Right lobe of liver (tissue), 6 donors: ENCODE measurements at places on chromosomes 5 and 9. TPM values are rescaled to one million over a fixed set of nuclear protein-coding genes. Genes with fewer than 3 reads are reported as not detected.

FAM151B gene
- total RNA-seq, result 0.81 TPM

UNC5A gene
- total RNA-seq, result not detected

TMC1 gene
- total RNA-seq, result 0.42 TPM

MARCHF6 gene
- 44.9 TPM for total RNA-seq

SLC2A6 gene
- total RNA-seq, result 0.88 TPM

AK8 gene
- not detected for total RNA-seq

NR2F1 gene
- 10.5 TPM for total RNA-seq

PLAC8L1 gene
- total RNA-seq, result not detected

DNA sequence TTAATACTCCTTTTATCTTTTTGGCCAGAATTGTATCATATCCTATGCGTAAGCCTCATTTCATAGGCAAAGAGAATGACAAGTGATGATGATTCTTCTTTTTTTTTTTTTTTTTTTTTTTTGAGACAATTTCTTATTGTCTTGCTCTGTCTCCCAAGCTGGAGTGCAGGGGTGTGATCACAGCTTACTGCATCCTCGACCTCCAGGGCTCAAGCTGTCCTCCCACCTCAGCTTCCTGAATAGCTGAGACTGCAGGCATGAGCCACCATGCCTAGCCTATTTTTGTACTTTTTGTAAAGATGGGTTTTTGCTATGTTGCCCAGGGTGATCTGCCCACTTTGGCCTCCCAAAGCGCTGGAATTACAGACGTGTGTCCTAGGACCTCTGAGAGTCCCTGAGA, 41.9 kb upstream of the C5orf24 start:
- H3K27ac ChIP-seq, result no peak overlapping the region
- H3K4me3 ChIP-seq, result no peak overlapping the region
- peaks cover 6% of the 10 kb centered on the region for H3K36me3 ChIP-seq
- no peaks in the 10 kb centered on the region for H3K27me3 ChIP-seq
- peaks cover 14% of the 10 kb centered on the region for H3K4me1 ChIP-seq

GRCh38 chr5:176169393-176170063, 68.7 kb upstream of the SIMC1 start:
- H3K27me3 ChIP-seq, result no peaks in the 10 kb centered on the region
- H3K4me3 ChIP-seq, result no peak overlapping the region
- no peaks in the 10 kb centered on the region for H3K4me1 ChIP-seq
- no peak overlapping the region for H3K27ac ChIP-seq
- H3K36me3 ChIP-seq, result no peaks in the 10 kb centered on the region

DNA sequence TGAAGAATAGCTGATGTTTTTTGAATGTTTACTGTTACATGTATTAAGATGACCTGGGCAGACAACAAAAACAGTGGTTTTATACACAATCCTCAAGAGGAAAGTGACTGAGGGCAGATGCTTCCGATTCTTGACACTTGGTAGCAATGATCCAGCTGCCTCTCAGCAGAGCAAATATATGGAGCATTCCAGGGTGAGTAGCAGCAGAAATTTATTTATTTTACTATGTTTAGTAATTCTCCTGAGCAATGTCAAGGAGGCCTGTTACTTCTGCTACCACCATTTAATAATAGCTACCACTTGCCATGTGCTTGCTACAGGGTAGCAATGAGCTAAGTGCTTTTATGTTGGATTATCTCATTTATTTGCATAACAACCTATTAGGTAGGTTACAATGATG, 69.1 kb upstream of the NR3C1 start:
- H3K36me3 ChIP-seq, result no peaks in the 10 kb centered on the region
- no peak for DNase-seq
- H3K4me1 ChIP-seq, result no peaks in the 10 kb centered on the region
- H3K27me3 ChIP-seq, result no peaks in the 10 kb centered on the region

GRCh38 chr9:100286257-100286656, 66.5 kb downstream of the TEX10 start:
- H3K36me3 ChIP-seq, result peaks cover 3% of the 10 kb centered on the region
- H3K27ac ChIP-seq, result no peak overlapping the region
- no peak overlapping the region for H3K4me3 ChIP-seq
- DNase-seq, result no peak
- no peaks in the 10 kb centered on the region for H3K4me1 ChIP-seq

GRCh38 chr9:120875195-120875565, 1.8 kb downstream of the PHF19 start:
- no peak for DNase-seq
- H3K4me1 ChIP-seq, result no peaks in the 10 kb centered on the region
- no peaks in the 10 kb centered on the region for H3K27me3 ChIP-seq
- no peak overlapping the region for H3K27ac ChIP-seq

DNA sequence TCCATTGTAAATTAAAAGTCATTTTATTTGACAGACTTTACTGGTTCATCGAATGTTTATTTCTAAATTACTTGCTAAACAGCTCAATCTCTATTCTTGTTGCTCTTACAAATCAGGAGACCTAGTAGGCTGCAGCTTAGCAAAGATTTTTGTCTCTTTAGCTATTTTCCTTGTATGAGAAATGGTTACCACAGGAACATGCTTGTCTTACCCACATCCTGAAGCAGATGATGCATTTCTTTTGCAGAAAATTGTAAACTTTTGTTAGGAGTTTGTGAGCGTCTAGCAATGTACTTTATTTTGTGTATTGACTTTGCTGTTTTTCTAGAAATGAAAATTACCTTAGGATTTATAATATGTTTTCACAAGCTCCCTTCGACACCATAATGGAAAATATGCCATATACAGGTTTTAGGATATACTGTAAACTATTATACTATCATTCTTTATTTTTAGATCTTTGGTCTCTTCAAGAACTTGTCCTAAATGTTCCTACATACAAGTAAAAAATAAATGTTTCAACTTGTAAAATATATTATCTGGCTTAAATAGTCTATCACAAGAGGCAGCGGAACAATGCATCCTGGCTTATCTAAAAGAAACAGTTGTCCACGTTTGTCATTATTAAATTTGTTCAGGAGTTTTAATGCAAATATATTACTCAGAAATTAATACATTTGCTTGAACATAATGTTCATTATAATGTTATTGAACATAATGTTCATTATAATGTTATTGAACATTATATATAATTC, 54.1 kb downstream of the SPEF2 start:
- H3K36me3 ChIP-seq, result no peaks in the 10 kb centered on the region
- no peak overlapping the region for H3K4me3 ChIP-seq
- no peak for DNase-seq
- H3K4me1 ChIP-seq, result no peaks in the 10 kb centered on the region
- no peaks in the 10 kb centered on the region for H3K27me3 ChIP-seq

GRCh38 chr5:43358726-43359125, 45.5 kb upstream of the HMGCS1 start:
- no peaks in the 10 kb centered on the region for H3K27me3 ChIP-seq
- no peaks in the 10 kb centered on the region for H3K4me1 ChIP-seq
- no peaks in the 10 kb centered on the region for H3K36me3 ChIP-seq
- H3K27ac ChIP-seq, result peak overlapping the region; percentile 50

DNA sequence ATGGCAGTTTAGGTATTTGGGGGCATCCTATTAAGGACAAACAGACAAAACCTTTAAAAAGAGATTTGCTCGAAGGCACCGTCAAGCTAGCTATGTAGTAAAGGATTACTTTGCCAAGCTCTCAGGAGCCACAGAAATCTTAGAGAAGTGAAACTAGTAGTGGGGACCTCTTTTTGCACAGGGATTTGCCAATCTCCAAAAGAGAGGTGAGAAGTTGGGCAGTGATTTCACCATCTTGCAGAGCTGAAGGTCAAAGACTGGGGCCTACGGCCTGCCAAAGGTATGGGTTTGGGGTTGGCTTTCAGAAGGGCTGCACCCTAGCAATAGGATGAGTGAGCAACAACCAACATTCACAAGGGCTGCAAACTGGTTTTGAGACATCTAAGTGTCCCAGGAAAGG, 1.6 kb upstream of the FCN1 start:
- no peaks in the 10 kb centered on the region for H3K36me3 ChIP-seq
- no peak overlapping the region for H3K27ac ChIP-seq
- no peak overlapping the region for H3K4me3 ChIP-seq
- DNase-seq, result no peak
- no peaks in the 10 kb centered on the region for H3K27me3 ChIP-seq
- no peaks in the 10 kb centered on the region for H3K4me1 ChIP-seq

- H3K27me3 ChIP-seq, result no peaks in the 10 kb centered on the region
- H3K4me1 ChIP-seq, result no peaks in the 10 kb centered on the region
- H3K4me3 ChIP-seq, result no peak overlapping the region
- DNase-seq, result no peak
- no peak overlapping the region for H3K27ac ChIP-seq
These were observed 103.6 kb downstream of the MACIR start for GRCh38 chr5:103362211-103362610.

- no peaks in the 10 kb centered on the region for H3K4me1 ChIP-seq
- H3K36me3 ChIP-seq, result no peaks in the 10 kb centered on the region
- no peak overlapping the region for H3K27ac ChIP-seq
- no peak for DNase-seq
These were observed 8.1 kb upstream of the MAT2B start for GRCh38 chr5:163497315-163497714.

GRCh38 chr5:34490506-34491250, 165.4 kb upstream of the RAI14 start:
- H3K4me3 ChIP-seq, result no peak overlapping the region
- H3K27me3 ChIP-seq, result no peaks in the 10 kb centered on the region
- DNase-seq, result no peak
- H3K36me3 ChIP-seq, result no peaks in the 10 kb centered on the region

DNA sequence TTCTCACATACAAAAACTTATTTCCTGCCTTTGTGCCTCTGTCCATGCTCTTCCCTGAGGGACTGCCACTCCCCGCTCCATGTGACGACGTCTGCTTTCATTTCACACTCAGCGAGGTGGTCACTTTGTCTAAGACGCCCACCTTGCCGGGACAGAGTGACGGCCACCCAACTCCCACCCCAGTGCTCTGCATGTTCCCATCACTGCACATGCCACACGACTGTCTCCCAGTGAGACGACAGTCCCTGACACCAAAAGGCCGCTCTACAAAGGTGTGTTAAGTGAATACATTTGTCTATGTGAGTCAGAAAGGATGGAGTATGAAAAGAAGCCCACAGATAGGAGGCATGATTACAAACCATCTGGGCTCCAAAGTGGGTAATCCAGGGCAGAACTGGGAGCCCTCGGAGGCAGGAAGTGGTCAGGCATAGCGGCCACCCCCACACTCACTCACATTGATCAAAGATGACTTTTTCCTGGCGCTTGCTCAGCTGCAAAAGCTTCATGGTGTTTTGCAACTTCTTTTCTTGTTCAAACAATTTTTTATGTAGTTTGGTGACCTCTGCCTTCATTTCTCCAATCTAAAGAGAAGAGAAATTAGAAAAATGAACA, 185.8 kb downstream of the CDK5RAP2 start:
- H3K27ac ChIP-seq, result peak overlapping the region; percentile 97
- peaks cover 65% of the 10 kb centered on the region for H3K4me1 ChIP-seq
- H3K27me3 ChIP-seq, result no peaks in the 10 kb centered on the region
- no peak overlapping the region for H3K4me3 ChIP-seq
- peaks cover 6% of the 10 kb centered on the region for H3K36me3 ChIP-seq

GRCh38 chr9:124857533-124858162, 4.1 kb downstream of the RPL35 start:
- DNase-seq, result no peak
- no peaks in the 10 kb centered on the region for H3K27me3 ChIP-seq
- no peak overlapping the region for H3K27ac ChIP-seq
- H3K4me3 ChIP-seq, result no peak overlapping the region

DNA sequence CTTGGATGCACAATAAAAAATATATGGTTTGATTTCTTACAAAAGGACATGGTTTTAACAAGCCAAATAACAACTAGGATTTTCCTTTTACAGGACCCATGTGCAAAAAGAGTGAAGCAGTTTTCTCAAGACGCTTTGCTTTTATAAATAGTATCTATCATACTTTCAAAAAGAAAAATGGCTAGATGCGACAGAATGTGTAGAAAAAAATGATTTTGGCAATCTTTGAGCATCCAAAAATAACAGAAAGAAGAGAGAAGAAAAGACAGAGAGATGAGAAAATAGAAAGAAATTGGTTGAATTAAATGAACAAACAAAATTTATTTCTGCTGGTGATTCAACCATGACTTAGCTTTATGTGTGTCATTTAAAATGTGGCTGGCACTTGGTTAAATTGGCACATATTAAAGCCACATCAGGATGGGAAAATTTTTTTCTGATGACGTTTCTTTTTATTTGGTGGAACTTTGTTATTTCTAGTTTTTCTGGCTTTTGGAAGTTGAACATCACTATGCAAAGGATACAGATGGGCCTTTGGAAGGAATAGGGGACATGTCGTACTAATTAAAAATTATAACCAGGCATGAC, 35.6 kb upstream of the NREP start:
- H3K27ac ChIP-seq, result no peak overlapping the region
- no peak overlapping the region for H3K4me3 ChIP-seq
- H3K4me1 ChIP-seq, result no peaks in the 10 kb centered on the region
- no peak for DNase-seq

DNA sequence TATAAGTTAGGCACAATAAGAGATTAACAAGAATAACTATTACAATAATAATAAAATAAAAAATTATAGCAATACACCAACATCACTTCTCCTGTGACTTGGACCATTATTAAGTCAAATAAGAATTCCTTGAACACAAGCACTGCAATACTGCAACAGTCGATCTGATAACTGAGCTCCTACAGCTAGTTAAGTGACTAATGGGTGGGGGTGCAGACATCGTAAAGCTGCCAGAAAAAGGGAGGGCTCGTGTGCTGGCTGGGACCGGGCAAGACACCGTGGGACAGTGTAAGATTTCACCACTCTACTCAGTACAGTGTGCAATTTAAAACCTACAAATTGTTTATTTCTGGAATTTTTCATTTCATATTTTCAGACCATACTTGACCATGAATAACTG, 78.8 kb downstream of the SNX24 start:
- no peak for DNase-seq
- no peaks in the 10 kb centered on the region for H3K4me1 ChIP-seq
- H3K36me3 ChIP-seq, result no peaks in the 10 kb centered on the region
- H3K27ac ChIP-seq, result no peak overlapping the region
- no peak overlapping the region for H3K4me3 ChIP-seq

DNA sequence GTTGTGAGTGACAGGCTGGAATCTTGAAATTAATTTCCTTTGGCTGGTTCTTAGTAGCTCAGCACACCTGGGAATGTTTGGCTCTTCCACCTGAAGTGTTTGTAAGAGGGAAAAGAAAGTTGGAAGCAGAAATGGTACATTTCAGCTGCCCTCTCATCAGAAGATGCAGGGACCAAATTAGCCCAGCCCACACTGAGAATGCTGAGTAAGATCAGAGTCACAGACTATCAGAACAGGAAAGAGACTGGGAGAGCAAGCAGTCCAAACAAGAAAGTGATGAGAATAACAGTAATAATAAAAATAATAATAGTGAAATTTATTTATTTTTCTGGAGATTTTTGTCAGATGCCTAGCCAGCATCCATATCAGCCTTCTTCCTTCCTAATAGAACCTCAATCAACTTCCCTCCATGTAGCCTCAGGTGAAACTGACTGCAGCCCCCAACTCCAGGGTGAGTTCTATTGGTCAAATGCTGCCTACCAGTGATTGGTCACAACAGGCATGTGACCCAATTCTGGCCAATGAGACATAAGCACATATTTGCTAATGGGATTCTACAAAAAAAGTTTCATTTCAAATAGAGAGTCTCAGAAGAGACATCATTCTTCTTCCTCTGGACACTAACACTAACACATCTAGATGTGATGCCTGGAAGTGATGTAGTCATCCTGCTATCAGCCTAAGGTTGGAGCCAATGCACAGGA, 31.2 kb upstream of the ADRA1B start:
- no peaks in the 10 kb centered on the region for H3K4me1 ChIP-seq
- H3K27ac ChIP-seq, result no peak overlapping the region
- H3K4me3 ChIP-seq, result no peak overlapping the region
- no peaks in the 10 kb centered on the region for H3K27me3 ChIP-seq
- H3K36me3 ChIP-seq, result no peaks in the 10 kb centered on the region
